Activated CD4-positive, alpha-beta T cell treated with anti-CD3 and anti-CD28 coated beads for 36 hours (primary cell): ENCODE measurements at places on chromosomes 4 and X. TPM values are rescaled to one million over a fixed set of nuclear protein-coding genes. Genes with fewer than 3 reads are reported as not detected.

NCBP2L gene
- not detected for total RNA-seq

PUDP gene
- 15.3 TPM for total RNA-seq

ATP10D gene
- total RNA-seq = 2.8 TPM

NUDT10 gene
- total RNA-seq = 1.6 TPM

- DNase-seq = no peak
Measured at GRCh38 chr4:85128246-85129204, 162.0 kb upstream of the WDFY3 start.

DNA sequence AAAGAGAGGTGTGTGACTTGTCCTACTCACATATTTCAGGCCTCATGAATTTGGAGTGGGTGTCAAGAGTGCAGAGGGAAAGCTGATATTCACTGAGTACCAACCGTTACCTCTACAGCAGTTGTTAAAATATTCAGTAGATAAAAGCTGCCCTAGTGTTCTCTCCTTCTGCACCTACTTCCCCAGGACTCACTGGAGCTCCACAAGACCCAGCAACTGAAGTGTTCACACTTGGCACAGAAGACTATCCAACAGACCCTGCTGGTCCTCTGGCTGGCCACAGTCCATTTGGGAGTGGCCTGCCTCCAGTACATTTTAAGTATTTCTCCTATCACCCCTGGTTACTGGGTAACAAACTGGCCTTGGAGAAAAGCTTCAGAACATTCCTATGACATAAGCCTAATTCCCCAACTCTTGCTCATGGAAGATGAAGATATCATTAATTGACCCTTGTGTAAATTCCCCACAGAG is 70.8 kb downstream of the PPARGC1A start:
- DNase-seq = no peak

DNA sequence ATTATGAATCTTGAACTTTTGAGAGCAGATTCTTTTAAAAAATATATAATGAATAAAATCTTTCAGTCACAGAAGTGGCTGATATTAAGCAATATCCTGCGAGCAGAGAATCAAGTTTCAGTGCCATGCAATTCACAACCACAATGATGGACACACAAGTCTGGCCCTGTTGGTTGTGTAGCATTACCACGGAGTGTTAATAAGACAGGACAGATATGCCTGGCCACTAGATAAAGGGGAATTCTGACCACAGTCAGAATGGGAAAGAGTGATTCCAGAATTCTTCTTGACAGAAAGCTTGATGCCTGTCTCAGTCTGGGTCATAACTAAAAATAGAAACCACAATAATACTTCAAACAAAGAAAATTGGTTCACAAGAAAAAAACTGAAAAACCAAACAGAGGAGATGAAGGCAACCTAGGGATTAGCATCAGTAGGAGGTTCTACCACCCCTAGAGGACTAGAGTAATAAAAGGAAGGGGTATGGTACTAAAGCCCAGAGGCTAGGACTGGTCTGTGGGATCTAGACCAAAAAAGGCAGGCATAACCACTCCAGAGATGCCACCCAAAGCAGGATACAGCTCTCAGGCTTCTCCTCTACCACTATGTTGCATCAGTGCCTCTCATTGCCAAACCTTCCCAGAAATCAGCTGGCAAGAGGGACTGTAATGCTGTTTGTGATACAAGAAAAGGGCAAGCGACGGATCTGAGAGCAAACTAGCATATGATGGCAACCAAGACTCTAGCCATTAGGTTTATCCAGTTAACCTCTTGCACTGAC is 59.0 kb downstream of the RNF150 start:
- DNase-seq = no peak

DNA sequence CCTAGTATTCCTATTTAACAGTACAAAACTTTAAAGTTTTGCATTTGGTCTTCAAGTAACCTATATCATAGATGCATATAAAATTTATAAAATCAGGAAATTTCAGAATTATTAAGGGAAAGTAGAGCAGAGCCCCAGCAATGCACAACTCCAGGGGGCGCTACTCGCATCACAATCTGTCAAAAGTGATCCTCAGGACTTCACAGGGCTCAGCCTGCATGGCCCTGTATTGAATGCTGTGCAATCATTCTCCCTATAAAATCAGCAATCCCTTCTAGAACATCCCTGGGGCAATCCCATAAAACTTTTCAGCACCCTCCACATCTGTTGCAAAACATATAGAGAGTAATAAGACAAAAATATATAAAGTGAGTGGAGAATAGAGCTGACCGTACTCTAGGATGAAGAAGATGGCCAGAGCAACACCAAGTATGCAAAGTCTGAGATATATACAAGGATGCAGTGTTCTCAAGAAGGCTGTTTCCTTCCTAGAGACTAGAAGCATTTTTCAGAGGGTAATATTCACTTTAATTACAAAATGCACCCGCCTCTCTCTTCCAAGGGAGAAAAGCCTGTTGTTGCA is 12.5 kb upstream of the PPARGC1A start:
- DNase-seq = no peak

GRCh38 chr4:101501421-101501820 is 154.1 kb upstream of the PPP3CA start:
- DNase-seq = no peak

DNA sequence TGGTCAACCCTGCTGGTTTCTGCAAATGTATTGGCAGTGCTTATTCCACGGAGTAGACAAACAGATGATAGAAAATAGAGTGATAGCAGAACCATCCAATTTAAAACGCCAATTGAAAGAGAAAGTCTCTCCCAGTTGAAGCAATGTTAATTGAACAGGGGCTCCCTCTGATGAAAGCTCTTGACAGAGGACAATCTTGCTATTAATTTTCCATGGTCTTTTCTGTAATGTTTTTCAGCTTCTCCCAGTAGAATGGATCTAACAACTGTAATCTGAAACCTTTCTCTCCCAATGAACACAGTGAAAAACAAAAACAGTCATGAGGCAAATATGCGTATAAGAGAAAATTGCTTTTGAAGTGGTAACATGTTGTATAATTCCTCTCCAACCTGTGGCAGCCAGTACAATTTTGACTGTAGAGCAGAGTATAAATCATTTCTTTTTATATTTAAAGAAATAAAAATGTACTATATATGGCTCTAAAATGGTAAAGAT is 225.1 kb upstream of the GALNTL6 start:
- no peak for DNase-seq

GRCh38 chr4:165508372-165509120 is 129.7 kb downstream of the CPE start:
- DNase-seq = no peak
